Pulmonary artery endothelial cell (primary cell): ENCODE measurements at places on chromosomes 6 and 20. TPM values are rescaled to one million over a fixed set of nuclear protein-coding genes. Genes with fewer than 3 reads are reported as not detected.

The PLTP gene
- total RNA-seq = 14.9 and 19.7 TPM in 2 replicates

The NMBR gene
- 0.11 TPM in 1 of 2 replicates, not detected in the other for total RNA-seq

The EPPIN gene
- total RNA-seq = not detected in 2 replicates

The SMPDL3A gene
- 2.4 and 5.4 TPM in 2 replicates for total RNA-seq

The FNDC1 gene
- not detected in 2 replicates for total RNA-seq

The RBCK1 gene
- total RNA-seq = 74.0 and 74.6 TPM in 2 replicates

The REM1 gene
- total RNA-seq = 0.32 TPM in 1 of 2 replicates, not detected in the other

The NRSN1 gene
- total RNA-seq = not detected in 2 replicates

The EFCAB8 gene
- 0.04 and 0.07 TPM in 2 replicates for total RNA-seq

The KIF16B gene
- 7.2 and 10.6 TPM in 2 replicates for total RNA-seq

The HCK gene
- not detected in 2 replicates for total RNA-seq

The C6orf118 gene
- not detected in 2 replicates for total RNA-seq

The SLC17A2 gene
- not detected in 2 replicates for total RNA-seq

The EDN3 gene
- not detected in 2 replicates for total RNA-seq

The TRIM10 gene
- total RNA-seq = not detected in 2 replicates

The DDX27 gene
- 27.0 and 37.5 TPM in 2 replicates for total RNA-seq

The CEP162 gene
- 4.4 and 8.7 TPM in 2 replicates for total RNA-seq

The CARMIL1 gene
- total RNA-seq = 6.1 and 8.2 TPM in 2 replicates

The SLC12A5 gene
- total RNA-seq = 0.07 and 0.26 TPM in 2 replicates

The CLPSL1 gene
- not detected in 2 replicates for total RNA-seq

The COQ3 gene
- total RNA-seq = 4.8 and 5.8 TPM in 2 replicates

The DCDC2 gene
- not detected in 2 replicates for total RNA-seq

The MUC22 gene
- not detected in 2 replicates for total RNA-seq

The SYCP2L gene
- not detected in 2 replicates for total RNA-seq

The TMEM244 gene
- not detected in 2 replicates for total RNA-seq

The SIRPB2 gene
- 1.2 and 1.6 TPM in 2 replicates for total RNA-seq

The RAMACL gene
- total RNA-seq = 1.4 and 2.4 TPM in 2 replicates

The MCHR2 gene
- not detected in 2 replicates for total RNA-seq

The C6orf58 gene
- 0.07 TPM in 1 of 2 replicates, not detected in the other for total RNA-seq

The SLC26A8 gene
- under 0.01 TPM in 1 of 2 replicates, not detected in the other for total RNA-seq
